HT1080 (cell line): ENCODE measurements at places on chromosomes 12 and 14.

DNA sequence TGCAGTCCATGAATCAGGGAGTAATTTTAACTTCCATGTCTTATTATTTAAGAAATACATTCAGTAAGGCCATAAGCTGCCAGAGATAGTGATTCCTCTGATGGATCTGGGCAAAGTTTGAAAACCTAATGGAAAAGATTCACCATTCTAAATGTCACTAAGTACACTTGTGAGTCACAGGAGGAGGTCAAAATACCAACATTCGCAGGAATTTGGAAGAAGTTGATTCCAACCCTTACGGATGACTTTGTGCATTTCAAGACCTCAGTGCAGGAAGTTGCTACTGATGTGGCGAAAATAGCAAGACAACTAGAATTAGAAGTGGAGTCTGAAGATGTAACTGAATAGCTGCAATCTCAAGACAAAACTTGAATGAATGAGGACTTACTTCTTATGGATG is 69.8 kb downstream of the OSBPL8 start:
- peak; percentile 12 for DNase-seq

DNA sequence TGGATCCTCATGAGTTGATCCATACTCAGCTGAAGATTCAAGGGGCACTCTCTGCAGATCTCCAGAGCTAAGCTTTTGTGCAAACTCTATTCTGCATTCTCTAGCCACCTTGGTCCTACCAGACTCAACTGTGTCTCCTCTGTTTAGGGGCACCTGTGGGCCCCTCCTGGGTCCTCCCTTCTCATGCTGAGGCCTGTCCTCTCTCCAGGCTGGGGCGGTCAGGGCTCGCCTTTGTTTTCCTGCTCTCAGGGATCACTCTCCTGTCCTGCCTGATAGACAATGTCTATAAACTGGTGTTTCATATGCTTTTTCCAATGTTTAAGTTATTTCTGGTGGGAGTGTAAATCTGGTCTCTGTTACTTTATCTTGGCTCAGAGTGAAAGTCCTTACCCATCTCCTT is 11.6 kb upstream of the KIF26A start:
- no peak for DNase-seq

- no peak for DNase-seq
These were observed 35.2 kb upstream of the DCD start for GRCh38 chr12:54683398-54683797.

- DNase-seq, result no peak
These were observed 355.7 kb downstream of the NPAS3 start for GRCh38 chr14:33294419-33294818.

- DNase-seq, result no peak
These were observed 47.4 kb upstream of the GPR68 start for GRCh38 chr14:91291786-91292405.

DNA sequence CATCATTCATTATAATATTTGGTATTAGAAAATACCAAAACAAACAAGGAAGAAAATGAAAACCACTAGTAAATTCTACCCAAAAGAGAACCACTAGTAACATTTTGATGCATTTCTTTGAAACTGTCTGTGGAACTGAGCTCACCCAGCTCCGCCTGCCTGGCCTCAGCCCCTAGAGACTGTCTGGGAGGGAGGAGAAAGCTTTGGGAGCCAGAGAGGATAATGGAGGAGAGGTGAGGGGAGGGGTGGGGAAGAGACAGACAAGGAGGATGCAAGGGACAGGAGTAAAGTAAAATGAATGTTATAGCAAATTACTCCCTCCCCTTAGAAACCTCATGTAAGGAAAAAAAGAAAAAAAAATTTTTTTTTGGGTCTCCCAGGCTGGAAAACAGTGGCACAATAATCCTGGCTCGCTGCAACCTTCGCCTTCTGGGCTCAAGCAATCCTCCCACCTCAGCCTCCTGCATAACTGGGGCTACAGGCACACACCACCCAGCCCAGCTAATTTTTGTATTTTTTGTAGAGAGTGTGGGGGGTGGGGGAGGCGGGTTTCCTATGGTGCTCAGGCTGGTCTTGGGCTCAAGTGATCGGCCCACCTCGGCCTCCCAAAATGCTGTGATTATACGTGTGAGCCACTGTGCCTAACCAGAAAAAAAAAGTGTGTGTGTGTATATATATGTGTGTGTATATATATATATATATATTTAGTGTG is 3.2 kb upstream of the MMP19 start:
- DNase-seq, result no peak

GRCh38 chr12:51001799-51002198 is 24.4 kb downstream of the SLC11A2 start:
- DNase-seq, result no peak

- DNase-seq, result no peak
These were observed 121.1 kb downstream of the TGFB3 start for GRCh38 chr14:75860561-75861160.

DNA sequence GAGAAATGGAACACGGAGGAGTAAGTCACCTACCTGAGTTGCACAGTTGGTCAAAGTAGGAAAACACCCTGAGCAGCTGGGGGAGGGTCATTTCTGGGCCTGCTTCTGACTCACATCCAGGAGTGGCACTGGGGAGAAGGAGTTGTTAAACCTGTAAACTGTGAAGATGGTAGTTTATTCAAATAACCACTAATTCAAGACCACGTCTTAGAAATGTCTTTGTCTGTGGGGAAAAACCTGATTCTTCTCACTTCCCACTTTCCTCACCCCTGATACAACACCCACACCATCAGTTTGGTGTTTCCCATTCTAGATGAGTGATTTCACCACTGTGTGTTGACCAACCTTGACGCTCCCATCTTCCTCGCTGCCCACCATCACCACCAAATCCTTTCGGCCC is 207.1 kb downstream of the ANO4 start:
- no peak for DNase-seq

- DNase-seq, result peak; percentile 28
These were observed 3.5 kb downstream of the CLEC9A start for GRCh38 chr12:10033783-10034545.
